ENCODE measurements at places on chromosomes 3 and 15. TPM values are rescaled to one million over a fixed set of nuclear protein-coding genes. Genes with fewer than 3 reads are reported as not detected.

- no peaks in the 10 kb centered on the region for H3K27me3 ChIP-seq
- H3K36me3 ChIP-seq = peaks cover 4% of the 10 kb centered on the region
- DNase-seq = no peak
- no peak overlapping the region for H3K27ac ChIP-seq
- no peaks in the 10 kb centered on the region for H3K4me1 ChIP-seq
Observed at GRCh38 chr3:142489572-142490323, 41.9 kb upstream of the XRN1 start.

The GABRG3 gene
- total RNA-seq = 0.50 TPM

DNA sequence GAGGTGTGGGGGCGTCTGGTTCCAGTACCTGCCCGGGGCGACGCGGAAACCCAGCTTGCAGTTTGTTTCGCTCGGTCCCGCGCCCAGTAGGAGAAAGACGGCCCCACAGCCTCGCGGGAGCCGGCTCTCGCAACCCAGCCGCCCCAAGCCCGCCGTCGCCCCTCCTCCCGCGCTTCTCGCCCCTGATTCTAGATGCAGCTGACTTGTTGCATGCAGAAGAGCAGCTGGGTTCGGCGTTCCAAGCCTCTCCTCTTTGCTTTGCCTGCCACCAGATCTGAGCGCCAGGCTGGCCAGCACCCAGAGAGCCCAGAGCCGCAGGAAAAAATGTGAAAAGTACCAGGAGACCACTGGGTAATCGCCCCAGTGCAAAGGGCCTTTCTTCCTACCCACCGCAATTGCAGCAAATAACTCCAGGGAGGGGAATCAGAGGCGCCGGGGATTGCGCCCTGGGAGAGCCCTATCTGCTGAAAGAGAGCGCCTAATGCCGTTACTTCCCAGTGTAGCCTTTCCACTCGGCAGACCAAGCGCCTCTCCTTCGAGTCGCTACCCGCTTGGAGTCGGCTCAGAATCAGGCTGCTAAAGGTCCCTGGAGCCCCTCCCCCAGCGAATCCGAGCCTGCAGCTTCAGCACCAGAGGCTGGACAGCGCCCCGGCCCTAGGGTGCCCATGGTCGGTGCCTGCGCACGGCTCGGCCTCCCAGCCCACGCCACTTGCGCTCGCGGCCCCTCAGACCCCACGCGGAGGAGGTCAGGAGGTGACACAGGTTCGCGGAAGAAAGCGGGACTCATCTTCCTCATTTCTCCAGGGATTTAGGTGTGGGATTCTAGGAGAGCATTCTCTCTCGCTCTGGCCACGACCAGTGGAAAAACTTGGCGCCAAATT is 15.7 kb upstream of the AEN start:
- H3K4me3 ChIP-seq = peak overlapping the region; percentile 82
- peak; percentile 90 for DNase-seq
- peaks cover 62% of the 10 kb centered on the region for H3K4me1 ChIP-seq
- H3K27ac ChIP-seq = no peak overlapping the region

DNA sequence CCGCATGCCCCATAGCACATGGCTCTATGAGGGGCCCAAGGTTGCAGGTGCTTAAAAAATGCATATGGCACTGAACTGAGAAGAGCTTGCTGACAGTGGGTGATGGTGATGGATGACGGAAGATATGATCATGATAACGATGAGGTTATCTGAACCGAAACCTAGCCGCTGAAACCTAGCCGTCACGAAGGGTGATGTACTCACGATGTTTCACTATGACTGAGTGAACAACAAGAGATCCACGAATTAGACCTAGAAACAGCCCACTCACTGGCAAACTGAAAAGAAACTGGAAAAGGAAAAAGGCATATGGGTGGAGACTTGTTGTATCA is 57.6 kb upstream of the BCL6 start:
- DNase-seq = no peak
- peaks cover 5% of the 10 kb centered on the region for H3K4me1 ChIP-seq
- H3K27me3 ChIP-seq = no peaks in the 10 kb centered on the region
- H3K36me3 ChIP-seq = no peaks in the 10 kb centered on the region

The ASB14 gene
- total RNA-seq = not detected

The PDZRN3 gene
- total RNA-seq = 11.0 TPM

DNA sequence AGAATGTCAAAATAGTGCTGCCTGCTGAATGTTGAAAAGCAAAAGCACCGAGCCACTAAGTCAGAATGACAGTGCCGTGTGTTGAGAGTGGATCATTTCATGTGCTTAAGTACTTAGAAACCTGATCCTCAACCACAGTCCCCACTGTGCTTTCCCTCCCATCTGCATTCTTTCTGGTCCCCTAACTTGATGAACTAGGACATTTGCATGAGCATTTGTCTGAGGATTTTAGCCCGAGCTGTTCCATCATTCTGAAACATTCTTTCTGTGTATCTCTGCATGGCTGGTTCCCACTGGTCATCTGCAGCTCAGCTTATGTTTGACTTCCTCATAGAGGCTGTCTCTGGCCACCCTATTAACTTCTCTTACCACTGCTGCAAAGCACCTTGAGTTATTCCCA is 42.0 kb downstream of the SST start:
- no peak overlapping the region for H3K4me3 ChIP-seq
- peak; percentile 72 for DNase-seq
- peaks cover 19% of the 10 kb centered on the region for H3K4me1 ChIP-seq
- no peak overlapping the region for H3K27ac ChIP-seq
- H3K27me3 ChIP-seq = no peaks in the 10 kb centered on the region

The EIF4E3 gene
- total RNA-seq = 9.7 TPM

DNA sequence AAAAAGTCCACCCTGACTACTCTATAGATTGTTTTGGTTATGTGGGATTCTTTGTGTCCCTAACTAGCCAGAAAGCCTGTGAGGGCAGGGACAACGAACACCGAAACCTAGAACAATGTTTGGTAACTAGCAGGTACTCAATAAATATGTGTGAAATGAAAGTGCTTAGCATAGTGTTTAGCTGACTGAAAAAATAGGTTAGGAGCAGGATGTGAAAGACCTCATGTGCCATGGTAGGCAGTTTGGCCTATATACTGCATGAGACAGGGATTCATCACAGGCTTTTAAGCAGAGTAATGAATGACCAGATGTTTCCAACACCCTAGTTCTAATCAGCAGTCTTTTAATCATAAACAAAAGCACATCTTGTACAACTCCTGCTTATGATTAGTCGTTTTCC is 64.2 kb downstream of the MYO5A start:
- no peak for DNase-seq
- H3K27me3 ChIP-seq = no peaks in the 10 kb centered on the region
- H3K27ac ChIP-seq = no peak overlapping the region

The ERC2 gene
- 12.2 TPM for total RNA-seq

- H3K4me1 ChIP-seq = no peaks in the 10 kb centered on the region
- H3K27me3 ChIP-seq = no peaks in the 10 kb centered on the region
- no peak overlapping the region for H3K27ac ChIP-seq
- no peak for DNase-seq
- 0 out of 2 replicates have a peak, but pooled peaks cover 5% of the 10 kb centered on the region for H3K36me3 ChIP-seq
Observed at GRCh38 chr3:16288664-16289063, 23.7 kb downstream of the OXNAD1 start.

The ATP10A gene
- total RNA-seq = 0.97 TPM

The CX3CR1 gene
- 0.24 TPM for total RNA-seq

- H3K4me3 ChIP-seq = peak overlapping the region; percentile 83
- peak; percentile 76 for DNase-seq
Observed at GRCh38 chr3:141231952-141232823, 563 bp downstream of the PXYLP1 start.

The ZBTB47 gene
- total RNA-seq = 2.8 TPM

DNA sequence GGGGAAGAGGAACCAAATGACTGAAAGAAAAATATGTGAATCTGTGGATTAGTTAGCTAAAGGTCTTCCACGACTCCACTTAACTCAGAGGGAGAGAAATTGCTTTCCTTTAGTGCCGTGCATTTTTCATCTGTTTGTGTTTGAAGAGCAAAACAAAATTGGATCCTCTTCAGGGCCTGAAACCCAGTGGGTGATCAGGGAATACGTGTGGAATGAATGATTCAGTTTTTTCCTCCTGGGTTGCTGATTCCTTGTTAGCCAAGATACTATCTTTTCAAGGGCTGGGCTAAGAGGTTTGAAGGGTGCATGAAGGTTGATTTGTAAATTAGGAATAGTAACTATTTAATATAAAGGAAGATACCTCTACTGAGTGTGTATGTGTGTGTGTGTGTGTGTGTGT is 61.0 kb downstream of the TPRG1 start:
- no peak overlapping the region for H3K4me3 ChIP-seq
- H3K27ac ChIP-seq = no peak overlapping the region
- no peaks in the 10 kb centered on the region for H3K27me3 ChIP-seq
- DNase-seq = no peak
- no peaks in the 10 kb centered on the region for H3K4me1 ChIP-seq

The BCL6 gene
- total RNA-seq = 5.9 TPM

Data from GM23338 (cell line).